ENCODE measurements at places on chromosomes 2 and 18.

DNA sequence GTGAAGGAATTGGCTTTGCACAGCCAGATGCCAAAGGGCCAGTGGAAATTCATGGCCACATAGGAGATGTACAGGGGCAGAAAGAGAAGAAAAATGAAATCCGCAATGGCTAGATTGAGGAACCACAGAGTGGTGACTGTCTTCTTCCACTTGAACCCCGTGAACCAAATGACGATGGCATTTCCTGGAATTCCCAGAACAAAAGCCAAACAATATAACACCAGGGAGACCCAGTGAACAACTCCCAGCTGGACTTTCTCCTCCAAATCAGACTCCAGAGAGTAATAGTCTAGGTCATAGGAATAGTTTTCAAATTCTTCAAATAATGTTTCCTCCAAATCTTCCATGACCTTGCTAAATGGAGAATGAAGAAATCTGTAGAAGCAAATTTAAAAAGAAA lies 17.2 kb downstream of the EEF1B2 start:
- no peak for DNase-seq

DNA sequence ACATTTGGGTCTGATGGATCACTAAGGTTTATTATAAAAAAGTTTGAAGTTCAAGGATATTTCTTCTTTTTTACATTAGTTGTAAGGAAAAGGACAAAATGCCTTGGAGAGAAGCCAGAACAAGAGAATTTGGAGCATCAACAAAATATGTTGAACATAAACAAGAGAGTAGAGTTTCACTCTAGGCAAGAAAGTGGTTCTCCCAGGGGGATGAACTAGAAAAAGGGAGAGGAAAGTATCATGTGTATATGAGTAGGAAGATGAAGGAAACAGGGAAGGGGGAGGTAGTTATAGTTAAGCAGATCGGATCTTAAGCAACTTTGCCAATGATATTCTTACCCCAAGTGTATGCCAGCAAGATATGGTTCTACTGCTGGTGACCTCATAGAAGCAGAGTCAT lies 63.8 kb upstream of the GALNT3 start:
- DNase-seq, result no peak

DNA sequence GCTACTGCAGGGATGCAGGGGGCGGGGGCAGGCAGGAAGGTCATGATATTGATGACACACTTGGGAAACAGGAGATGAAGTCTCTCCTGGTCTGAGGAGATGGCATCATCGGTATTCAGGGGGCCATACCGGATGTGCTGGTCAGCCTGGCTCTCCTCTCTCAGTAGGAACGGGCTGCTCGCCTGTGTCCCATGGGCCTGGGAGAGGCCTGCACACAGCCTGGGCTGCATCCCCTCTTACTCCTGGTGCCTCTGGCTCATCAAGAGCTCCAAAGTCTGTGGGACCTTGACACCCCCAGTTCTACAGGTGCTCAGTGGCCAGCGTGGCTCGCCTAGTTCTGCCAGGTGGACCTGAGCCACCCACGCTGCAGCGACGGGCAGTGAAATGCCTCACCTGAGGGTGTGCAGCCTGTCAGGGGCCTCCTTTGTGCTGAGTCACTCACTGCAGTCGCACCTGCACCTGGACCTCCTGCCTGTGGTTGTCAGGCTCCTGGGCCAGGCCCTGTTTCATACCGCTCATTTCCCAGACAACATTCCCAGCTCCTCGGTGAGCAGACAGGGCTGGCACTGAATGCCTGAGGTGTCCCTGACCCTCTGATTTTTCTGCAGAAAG lies 18.6 kb upstream of the CNDP1 start:
- DNase-seq, result no peak

DNA sequence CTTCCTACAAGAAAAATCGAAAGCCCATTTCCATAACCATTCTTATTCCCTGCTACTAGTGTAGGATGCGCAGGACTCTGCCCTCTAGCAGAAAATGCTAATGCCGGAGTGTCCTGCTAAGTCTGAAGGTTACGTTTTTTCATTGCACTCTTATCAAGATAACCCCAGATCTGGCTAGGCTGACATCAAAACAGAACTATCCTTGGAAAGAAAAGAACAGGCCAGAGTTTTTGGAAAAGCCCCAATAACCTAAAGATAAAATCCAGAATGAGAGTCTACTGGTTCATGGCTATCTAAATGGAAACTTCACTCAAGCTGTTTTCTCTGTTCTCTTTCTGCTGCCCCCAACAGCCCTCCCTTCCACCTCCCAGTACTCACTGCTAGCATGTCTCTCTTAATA lies 913 bp downstream of the RNF152 start:
- no peak for DNase-seq

GRCh38 chr18:66621816-66622576 lies 18.1 kb upstream of the CDH19 start:
- DNase-seq, result no peak

DNA sequence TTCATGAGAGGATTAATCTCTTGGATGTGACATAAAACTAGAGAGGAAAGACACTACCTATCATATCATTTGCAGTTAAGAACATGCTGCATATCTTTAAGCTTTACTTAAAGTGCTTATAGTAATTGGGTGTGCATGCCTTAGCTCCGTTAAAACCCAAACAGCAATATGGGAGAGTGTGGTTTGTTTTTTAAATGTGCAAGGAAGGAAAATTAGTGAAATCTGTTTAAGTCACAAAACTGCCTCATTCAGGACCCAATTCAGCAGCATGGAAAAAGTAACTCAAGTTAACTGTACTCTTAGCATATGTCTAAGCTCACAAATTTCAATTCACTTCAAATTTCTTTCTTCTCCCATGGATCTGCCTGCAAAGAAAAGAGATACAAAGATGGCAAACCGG lies 182.2 kb downstream of the ARHGAP15 start:
- DNase-seq, result no peak

- no peak for DNase-seq
Measured at GRCh38 chr18:60549338-60549960, 176.9 kb upstream of the MC4R start.

DNA sequence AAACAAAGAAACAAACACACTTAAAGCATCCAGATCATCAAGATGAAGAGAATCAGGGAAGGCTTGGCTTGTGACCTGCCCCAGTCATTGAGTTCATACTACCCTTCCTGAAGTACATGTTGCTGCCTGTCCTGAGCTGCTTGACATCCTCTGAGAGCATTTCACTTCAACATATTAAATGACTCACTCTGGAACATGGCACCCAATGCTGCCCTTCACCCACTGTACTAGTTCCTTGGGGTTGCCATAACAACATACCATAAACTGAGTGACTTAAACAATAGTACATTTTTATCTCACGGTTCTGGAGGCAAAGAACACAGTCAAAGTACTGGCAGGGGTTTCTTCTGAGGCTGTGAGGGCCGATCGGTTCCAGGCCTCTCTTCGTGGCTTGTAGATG lies 371.3 kb downstream of the RNF144A start:
- no peak for DNase-seq

GRCh38 chr18:32337821-32338220 lies 132.9 kb downstream of the GAREM1 start:
- no peak for DNase-seq

DNA sequence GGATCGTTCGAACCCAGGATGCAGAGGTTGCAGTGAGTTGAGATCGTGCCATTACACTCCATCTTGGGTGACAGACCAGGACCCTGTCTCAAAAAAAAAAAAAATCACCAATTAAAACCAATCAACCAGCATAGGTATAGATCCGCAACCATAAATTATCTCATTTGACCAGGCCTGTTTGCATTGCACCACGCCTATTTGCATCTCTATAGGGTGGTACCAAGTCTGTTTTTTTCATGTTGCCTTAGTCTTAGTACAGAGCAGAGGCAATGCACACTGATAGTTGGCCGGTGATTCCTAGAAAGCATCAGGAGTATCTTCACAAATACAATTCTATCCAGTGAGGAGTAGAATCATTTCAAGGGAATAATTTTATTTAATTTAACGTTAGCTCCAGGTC lies 9.3 kb upstream of the NPC1 start:
- no peak for DNase-seq

DNA sequence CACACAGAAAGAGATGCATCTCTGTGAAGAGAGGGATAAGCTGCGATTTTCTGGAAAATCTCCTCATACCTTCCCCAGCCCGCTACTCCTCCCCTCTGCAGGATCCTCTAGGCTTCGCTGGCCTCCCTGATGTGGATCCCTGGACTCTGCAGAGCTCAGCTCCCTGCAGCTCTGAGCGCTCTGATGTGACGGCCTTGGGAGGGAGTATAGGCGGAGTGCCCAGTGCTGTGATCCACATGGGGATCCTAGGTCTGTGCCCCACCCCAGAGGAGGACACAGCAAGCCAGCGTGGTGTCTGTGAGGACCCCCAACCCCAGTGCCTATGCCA lies 111.0 kb downstream of the GYPC start:
- DNase-seq, result no peak

- no peak for DNase-seq
Measured at GRCh38 chr2:85259879-85260278, 67.9 kb downstream of the TGOLN2 start.

GRCh38 chr2:11642972-11643371 lies 27.0 kb downstream of the NTSR2 start:
- DNase-seq, result no peak

GRCh38 chr2:173964565-173965371 lies 405 bp downstream of the SP3 start:
- peak; percentile 73 for DNase-seq

DNA sequence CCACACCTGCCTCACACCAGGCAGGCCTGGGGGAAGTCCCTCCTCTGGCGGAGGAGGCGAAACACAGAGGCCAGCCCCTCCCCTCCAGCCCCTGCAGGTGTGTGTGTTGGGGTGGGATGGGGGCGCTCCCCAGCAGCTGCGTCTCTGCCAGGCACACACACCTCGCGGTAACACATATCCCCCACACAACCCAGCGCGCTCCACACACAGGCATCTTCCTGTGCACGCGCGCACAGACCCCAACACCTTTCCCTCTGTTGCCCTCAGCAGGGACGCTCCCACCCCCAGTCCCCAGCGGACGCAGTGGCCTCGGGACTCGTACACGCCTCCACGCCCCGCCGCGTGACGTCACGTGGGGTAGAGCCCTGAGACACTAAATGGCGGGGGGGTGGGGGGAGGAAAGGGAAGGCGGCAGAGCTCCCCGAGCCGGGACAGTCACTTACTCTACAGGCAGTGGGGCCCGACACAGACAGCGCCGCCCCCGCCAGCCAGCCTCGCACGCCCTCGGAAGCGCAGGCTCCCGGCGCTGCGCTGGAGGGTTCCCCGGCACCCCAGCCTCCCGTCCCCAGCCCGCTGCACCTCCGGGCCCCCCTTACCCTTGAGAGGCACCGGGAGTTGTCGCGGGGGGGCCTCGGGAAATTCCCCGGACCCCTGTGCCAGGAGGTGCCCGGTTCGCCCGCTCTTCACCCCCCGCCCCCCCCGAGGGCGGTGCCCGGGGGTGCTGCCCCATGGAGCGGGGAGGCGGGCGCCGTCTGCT lies at the start of gene WNT10A:
WNT10A (plus strand) TSS at position 751 of the 757 bp plus-strand sequence. CDS start 144 bp downstream, outside the sequence.
- no peak for DNase-seq

DNA sequence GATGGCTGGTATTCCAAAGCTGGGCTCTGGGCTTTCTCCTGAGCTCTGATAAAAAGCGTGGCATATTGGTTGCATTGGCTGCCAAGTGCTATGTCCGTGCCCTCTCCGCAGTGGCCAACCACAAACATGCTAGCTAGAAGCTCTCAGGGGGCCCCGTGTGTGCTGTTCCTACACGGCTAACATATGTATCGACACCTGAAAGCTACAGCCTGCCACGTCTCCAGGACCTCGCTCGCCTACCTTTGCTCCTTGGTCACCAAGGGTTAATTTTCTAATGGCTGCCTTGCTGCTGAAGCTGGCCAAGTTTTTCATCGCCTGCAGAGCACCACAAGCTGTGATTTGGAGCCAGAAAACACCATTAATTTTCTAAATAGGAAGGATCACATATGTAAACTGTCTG lies 888.4 kb downstream of the BCL11A start:
- DNase-seq, result no peak

DNA sequence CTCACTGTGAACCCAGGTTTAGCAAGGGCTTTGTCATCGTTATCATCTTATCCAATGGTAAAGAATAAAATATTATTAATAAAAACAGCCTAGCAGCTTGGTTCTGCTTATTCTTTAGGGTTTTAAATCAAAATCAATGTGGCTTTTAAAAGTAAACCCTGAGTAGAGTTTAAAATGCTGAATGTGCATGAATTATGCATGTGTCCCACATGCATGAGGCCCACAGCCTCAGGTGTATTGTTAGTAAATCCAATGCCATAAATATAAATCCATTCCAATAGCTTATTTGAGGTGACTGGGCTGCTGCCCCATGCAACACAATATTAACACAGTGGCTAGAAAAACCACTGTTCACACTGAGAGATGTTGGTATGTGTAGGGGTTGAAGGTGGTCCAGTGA lies 254.1 kb downstream of the HNMT start:
- DNase-seq, result no peak

DNA sequence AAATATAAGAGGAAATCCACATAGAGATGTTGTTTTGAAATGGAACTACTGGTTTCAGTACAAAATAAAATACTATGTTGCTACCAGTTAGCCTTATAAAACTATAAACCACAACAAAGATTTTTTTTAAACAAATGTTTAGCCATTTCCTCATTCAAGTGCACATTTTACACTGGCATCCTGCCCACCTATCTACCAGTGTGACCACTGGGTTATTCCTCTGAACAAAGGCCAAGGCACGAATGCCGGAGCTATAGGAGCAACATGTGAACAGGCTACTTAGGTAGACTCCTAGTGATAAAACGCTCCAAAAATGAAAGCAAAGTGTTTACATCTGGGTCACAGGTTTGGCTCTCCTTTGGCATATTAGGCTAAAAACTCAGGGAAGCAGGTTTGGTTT lies 31.8 kb upstream of the SULT1C4 start:
- DNase-seq, result no peak

GRCh38 chr18:37538526-37539205 lies 26.9 kb downstream of the CELF4 start:
- no peak for DNase-seq

DNA sequence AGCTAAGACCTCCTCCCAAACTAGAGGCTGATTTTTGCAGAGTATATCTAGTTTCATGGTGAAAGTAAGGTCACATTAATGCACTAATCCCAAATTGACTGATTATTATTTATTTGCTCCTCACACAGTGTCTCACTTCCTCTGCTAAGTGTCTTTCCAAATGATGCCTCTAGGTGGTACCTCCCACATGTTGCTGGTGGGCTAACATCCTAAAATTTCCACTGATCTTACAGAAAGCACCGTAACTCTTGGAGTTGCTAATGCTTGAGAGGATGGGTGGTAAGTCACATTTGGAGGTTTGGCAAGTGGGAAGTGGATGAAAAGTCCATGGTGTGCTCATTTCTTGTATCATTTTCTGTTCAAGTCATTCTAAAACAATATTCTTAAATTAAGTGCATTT lies 428.7 kb upstream of the GYPC start:
- DNase-seq, result no peak

- DNase-seq, result no peak
Measured at GRCh38 chr2:161102770-161103450, 57.3 kb upstream of the TANK start.

GRCh38 chr18:8400825-8401224 lies 208.4 kb upstream of the RAB12 start:
- no peak for DNase-seq
